ENCODE measurements at places on chromosomes 11 and 22. TPM values are rescaled to one million over a fixed set of nuclear protein-coding genes. Genes with fewer than 3 reads are reported as not detected.

DNAJB7 gene
- not detected for polyA plus RNA-seq

NNMT gene
- 217 TPM for polyA plus RNA-seq

CATSPERZ gene
- polyA plus RNA-seq = 0.14 TPM

TOM1 gene
- 40.0 TPM for polyA plus RNA-seq

ABCC8 gene
- polyA plus RNA-seq = not detected

HORMAD2 gene
- polyA plus RNA-seq = not detected

OR2AT4 gene
- not detected for polyA plus RNA-seq

DNA sequence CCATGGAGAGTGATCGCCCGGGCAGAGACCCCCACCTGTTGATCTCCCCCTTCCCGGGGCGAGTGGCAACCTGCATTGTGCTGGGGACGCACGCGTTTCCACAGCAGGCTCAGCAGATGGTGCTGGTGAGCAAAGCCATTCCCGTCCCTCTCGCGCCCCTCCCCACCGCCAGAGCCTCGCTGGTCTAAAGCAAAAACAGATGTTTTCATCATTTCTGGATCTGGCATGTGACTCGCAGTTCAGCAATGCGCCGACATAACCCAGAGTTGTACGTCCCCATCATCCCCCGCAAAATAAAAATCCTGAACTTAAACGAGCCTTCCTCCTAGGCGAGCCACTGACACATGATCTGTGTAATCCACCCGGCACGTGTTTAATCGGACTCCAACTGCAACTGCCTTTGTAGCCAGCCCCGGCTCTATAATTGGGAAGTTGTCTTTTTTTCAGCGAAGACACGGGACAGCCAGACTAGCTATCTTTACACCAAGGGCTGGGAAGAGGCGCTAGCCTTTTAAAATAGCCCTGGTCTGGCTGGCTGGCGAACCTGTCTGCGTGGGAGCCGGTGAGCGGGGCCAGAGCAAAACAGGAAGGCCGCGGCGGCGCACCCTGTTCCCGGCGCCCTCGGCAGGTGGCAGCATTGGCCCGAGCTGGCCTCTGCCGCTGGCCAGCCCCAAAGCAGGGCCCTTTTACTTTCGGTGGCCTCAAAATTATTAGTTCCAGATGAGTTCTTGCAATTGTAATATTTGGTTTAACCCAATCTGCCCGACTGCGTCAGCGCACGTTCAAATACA, 203.0 kb upstream of the SORL1-AS1 start:
- peak; percentile 97 for DNase-seq

DNA sequence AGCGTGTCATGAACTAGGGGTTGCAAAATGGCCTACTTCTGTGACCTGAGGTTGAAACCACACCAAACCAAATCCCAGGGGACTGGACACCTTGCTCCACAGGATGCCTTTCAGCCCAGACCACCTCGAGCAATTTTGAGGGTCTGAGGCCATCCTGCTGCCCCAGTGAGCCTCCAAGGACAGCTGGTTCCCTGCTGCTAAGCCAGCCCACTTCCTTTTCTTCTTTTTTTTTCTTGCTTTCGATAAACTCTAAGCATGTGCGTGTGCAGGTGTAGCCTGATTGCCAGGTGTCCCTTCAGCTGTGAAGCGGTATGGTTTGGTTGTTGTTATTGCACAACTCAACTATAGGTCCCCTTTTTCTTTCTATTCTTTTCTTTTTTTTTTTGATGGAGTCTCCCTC, 2.7 kb downstream of the CRYBB1 start:
- DNase-seq = no peak

- no peak for DNase-seq
These were observed 47.5 kb downstream of the IGLL5 start for GRCh38 chr22:22935056-22935545.

GRCh38 chr11:21511835-21512440, 680.9 kb upstream of the ANO5 start:
- no peak for DNase-seq

- DNase-seq = no peak
These were observed 48.4 kb downstream of the CD6 start for GRCh38 chr11:61019832-61020405.

DNA sequence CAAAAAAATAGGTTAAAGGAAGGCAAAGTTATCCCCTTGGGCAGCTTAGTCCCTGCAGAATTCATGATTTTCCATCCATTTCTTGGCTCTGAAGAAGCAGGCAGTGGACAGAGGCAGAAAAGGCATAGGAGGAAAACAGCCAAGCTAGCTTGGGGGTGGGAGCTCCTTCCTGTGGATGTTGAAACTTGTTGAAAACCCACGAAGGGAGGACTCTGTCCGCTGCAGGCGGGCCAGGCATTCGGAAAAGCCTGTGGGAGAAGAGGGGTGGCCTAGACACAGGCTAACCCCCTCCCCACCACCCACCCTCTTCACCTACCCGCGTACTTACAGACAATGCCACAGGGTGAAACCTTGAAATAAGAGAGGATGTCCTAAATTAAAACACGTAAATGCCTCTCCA, 72.1 kb downstream of the C22orf31 start:
- DNase-seq = no peak
